ENCODE measurements at places on chromosomes 2 and 18.

GRCh38 chr2:16031058-16031847, 90.9 kb downstream of the MYCN start:
- DNase-seq, result no peak

GRCh38 chr2:8849327-8849726, 11.9 kb upstream of the KIDINS220 start:
- DNase-seq, result no peak

GRCh38 chr2:128473175-128474035, 154.7 kb upstream of the HS6ST1 start:
- no peak for DNase-seq

GRCh38 chr2:7672027-7672684, 754.9 kb downstream of the RNF144A start:
- no peak for DNase-seq

- no peak for DNase-seq
Observed at GRCh38 chr2:165427686-165428085, 41.8 kb upstream of the CSRNP3 start.

DNA sequence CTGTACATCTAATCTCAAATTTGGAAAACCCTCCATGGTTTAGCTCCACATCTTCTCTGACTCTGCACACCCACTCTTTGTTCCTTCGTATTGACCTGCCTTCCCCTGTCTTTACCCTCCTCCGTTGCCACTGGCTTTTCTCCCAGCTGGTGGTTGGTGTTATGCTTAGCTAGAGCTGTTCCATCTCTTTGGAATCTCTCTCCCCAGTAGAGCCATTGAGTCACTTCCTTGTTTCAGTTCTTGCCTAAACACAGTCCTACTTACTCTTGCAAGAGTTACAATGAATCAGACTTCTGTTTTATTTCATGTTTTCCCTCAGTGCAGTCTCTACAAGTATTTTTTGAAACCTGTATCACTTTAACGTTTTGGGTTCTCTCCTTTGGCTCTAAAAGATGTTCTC, 263.9 kb downstream of the LTBP1 start:
- no peak for DNase-seq

DNA sequence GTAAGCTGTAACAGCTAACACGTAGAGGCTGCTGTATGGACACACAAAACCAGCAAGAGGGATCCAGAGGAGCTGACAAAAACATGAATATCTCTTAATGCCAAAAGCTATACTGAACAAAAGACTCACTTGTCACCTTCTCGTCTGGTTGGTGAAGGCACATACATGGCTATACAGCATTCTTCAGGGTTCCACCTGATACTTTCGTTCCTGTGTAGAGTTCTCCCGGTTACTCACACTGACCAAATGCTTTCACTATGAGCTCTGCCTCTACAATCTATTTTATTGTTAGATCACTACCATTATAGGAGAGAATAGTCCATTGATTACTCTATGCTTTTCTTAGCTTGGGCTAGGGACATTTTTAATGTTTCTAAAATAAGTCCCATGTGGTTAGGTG, 193.1 kb downstream of the HNMT start:
- no peak for DNase-seq

GRCh38 chr2:174628528-174629169, 31.0 kb upstream of the WIPF1 start:
- no peak for DNase-seq

DNA sequence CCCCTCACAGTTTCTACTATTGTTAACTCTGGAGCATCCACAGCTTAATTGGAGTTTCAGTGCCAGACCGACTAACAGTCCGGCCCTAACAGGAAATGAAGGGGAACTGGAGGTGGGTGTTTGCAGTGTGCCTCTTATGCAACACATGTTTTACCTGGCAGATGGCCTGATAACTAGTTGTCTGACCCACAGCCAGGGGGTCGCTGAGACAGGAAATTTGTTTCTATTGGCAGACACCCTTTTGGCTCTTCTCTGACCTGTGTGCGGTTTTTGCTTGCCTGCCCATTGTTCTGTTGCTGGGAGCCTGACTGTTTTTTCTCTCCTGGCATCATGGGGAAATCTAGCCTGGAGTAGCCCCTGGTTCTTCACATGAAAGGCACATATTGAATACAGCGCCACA, 1329.8 kb downstream of the DSC3 start:
- DNase-seq, result no peak

GRCh38 chr2:109318150-109318948, 189.3 kb downstream of the SH3RF3 start:
- DNase-seq, result no peak

DNA sequence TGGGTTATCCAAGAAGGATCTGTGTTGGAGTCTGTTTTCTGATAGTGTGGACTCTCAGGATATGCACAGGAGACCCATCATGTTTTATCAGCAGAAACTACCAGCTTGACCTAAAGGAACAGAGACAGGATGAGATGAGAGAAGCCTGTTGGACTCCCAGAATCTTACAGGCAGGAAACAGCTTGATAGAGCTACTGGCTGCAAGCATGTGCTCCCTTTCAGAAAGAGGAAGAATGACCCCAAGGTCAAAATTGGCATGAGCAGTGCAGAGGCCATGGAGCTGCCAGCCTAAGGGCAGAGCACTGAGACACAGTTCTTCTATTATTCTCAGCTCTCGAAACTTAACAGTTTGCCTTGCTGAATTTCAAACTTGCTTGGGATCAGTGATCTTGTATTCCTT, 135.2 kb upstream of the NFATC1 start:
- no peak for DNase-seq

DNA sequence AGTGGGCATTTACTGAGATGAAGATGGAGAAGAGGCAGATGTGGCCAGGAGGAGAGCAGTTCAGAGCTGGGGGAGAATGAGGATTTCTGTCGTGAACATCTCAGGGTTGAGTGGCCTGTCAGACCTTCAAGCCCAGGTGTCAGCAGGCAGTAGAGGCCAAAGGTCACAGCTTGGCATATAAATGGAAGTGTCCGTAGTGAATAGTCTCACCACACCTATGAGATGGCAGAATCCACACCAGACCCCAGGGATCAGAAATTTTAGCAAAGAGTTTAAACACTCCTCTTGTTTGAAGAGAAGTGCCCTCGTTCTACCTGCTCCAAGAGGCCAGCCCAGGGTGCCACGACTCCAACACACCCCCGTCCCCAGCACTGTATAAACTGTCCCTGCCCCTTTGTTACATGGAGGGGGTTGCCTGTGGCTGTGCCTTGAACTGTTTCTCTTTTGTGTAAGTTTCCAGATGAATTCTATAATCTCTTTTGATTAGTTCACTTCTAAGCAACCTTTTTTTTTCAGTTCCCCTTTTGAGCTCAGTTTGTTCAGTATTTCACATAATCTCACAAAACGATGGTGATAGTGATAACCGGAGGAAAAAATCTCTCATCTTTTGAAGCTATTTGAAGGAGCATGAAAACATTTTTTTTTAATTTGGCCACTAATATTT, 69.0 kb upstream of the TTC39C start:
- no peak for DNase-seq

GRCh38 chr18:50886929-50887328, 8.0 kb downstream of the ME2 start:
- no peak for DNase-seq

DNA sequence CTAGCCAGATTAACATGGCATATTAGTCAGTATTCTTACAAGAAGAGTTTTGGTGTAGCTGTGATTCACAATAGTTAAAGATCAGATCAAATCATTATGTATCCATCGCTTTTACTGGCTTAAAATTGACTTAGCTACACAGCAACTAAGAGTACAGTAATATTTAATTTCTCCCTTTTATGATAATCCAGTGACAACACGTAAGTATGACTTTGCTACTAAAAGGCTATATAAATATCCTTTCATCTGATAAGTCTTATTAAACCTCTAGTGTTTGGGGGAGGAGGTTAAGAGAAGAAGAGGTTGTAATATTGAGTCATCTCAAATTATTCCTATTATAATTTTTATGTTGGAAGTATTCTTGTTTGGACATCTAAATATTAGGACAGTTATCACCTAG, 51.0 kb downstream of the KCNG3 start:
- DNase-seq, result no peak

DNA sequence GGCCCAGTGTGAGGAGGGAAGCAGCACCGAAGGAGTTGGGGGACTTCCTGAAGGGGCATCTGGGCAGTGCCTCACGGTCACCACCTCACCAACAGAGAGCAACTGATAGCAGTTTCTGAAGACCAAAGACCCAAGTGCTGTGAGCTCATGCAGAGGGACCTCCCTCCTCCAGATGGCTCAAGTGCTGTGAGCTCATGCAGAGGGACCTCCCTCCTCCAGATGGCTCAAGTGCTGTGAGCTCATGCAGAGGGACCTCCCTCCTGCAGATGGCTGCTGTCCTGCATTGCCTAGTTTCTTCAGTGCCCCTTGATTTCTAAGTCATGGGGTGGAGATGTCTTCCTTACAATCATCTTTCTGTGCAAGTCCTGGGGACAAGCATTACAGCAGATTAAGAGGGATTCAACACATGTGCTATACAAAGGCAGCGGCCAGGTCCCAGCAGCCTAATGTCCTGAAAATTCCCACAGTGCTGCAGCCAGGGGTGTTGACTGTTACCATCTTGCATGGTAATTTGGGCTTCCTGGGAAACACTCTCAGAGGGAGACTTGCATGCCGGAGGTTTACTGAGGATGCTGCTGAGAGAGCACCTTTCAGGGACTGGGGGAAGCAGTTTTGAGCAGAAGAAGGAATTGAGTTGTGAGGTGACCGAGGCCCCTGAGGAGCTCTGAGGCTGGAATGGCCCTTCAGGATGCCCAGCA, 409.3 kb downstream of the GALR1 start:
- DNase-seq, result no peak

GRCh38 chr2:96549967-96550786, 13.6 kb downstream of the ARID5A start:
- DNase-seq, result no peak

GRCh38 chr2:159853101-159853500, 55.1 kb upstream of the CD302 start:
- no peak for DNase-seq

- no peak for DNase-seq
Observed at GRCh38 chr18:37611614-37612279, 46.1 kb upstream of the CELF4 start.

DNA sequence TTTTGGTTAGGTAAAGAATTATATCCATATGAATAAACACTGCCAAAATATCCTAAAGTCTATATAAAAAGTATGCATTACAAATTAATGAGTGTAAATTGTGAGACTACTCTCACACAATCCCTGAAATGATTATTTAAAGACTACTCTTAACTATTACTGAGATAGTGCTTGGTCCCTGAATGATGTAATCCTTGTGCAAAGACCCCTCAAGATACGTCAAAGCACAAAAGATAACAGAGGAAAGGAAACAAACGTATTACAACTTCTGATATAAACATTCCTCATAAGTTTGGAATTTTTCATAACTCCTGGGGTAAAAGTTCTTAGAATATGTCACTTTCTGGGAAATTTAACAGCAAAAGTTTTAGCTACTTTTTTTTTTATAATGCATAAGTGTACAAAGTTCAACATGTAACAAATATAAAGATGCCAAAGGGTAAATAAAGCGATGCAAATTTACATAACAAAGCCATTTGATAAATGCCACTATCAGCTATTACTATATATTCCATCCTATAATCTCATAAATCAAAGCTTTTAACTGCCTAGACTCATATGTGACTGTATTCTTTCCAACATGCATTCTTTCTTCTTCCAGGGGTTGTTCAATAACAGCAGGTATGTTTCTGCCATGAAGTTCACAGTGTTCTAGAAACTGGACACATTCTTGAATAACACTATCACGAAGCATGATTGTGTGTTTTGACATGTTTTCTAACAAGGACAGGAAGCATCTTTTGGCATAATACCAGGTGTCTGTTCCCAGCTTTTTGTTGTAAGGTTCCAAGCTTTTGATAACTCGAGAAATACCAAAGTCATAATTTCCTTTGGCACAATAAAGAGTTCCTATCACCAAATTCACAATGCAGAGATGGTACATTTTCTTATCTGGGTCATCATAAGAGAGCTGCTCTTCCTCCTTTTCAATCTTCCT, 158.0 kb downstream of the AGPS start:
- DNase-seq, result no peak

DNA sequence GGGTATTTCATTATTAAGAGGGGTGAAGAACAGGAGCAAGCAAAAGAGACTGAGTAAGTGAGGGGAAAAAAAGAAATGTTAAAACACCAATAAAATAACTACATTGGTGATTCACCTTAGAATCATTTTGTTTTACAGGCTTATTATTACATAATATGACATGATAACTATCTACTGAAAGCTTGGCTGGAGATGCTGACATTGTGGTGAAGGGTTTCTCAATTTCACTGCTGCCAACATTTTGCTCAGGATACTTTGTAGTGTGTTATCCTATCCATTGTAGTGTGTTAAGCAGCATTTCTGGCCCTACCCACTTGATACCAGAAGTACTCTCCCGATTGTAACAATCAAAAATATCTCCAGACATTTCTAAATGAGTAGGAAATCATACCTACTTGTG, 1564.6 kb upstream of the NXPH2 start:
- no peak for DNase-seq

DNA sequence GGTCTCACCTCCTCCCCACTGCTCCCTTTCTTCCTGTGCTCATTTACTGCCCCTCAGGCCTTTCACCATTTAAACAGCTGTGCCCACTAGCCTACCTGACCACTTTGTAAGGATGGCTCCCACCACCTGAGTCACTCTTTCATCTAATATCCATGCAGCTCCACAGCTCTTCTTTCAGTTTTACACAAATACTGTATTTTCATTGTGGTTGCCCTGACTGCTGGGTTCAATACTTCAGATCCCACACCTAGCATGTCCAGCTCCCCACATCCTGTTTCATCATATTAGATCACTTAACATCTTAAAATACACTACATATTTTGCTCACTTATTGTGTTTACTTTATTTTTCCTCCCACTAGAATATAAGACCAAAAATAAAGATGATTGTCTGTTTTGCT, 1110.6 kb downstream of the TSN start:
- no peak for DNase-seq

DNA sequence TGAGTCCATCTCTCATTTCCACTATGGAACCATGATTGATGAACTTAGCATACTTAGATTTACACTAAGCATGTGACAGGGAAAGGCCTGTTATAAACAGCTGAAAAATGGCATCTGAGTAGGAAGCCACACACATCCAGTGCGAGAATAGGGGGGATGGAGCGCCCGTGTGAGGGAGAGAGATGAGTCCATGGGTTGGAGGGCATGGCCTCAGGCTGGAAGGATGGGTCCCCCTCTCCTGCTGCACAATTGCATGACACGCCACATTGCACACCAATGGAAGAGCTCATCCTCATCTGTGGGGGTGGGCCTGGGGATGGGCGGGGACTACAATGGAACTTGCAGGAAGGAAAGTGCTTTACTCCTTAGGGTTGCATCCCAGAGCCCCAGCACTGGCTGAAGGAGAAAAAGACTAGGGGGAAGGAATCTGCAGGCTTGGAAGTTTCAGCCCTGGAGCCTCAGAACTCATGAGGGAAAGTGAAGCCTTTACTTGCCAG, 46.4 kb upstream of the CXCR4 start:
- no peak for DNase-seq

- DNase-seq, result no peak
Observed at GRCh38 chr2:98556344-98557033, 51.8 kb downstream of the COA5 start.

GRCh38 chr18:74153377-74153776, 5.1 kb downstream of the TIMM21 start:
- no peak for DNase-seq

Data from stimulated activated CD8-positive, alpha-beta memory T cell treated with anti-CD3 and anti-CD28 coated beads, Interleukin-4, amount 100 ng/mL, for 1 hour (primary cell).